ENCODE measurements at places on chromosomes 1 and 21. TPM values are rescaled to one million over a fixed set of nuclear protein-coding genes. Genes with fewer than 3 reads are reported as not detected.
A peak's percentile ranks its signal among the peaks of the same experiment; 100 is the strongest.

DNA sequence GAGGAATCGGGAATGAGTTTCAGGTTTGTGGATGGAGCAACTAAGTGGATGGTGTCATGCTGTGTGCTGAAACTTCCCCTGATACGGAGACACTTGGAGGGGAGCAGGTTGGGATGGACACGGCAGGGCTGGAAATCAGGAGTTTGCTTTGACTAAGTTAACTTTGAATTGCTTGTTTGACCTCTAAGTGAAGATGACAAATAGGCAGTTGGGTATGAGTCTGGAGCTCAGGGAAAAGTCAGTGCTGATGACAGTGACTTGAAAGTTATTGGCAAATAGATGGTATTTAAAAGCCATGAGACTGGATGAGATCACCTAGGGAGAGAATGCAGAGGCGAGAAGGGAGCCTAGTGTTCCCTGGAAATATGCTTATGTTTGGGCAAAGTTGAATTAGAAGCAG lies 12.8 kb upstream of the ZSCAN20 start:
- H3K4me1 ChIP-seq: no peaks in the 10 kb centered on the region
- no peaks in the 10 kb centered on the region for H3K36me3 ChIP-seq
- no peak overlapping the region for H3K27ac ChIP-seq
- no peak overlapping the region for H3K4me3 ChIP-seq
- H3K27me3 ChIP-seq: no peaks in the 10 kb centered on the region
- DNase-seq: no peak

- H3K27ac ChIP-seq: no peak overlapping the region
- no peaks in the 10 kb centered on the region for H3K27me3 ChIP-seq
These were observed 4.2 kb downstream of the GOLPH3L start for GRCh38 chr1:150692720-150693119.

DNA sequence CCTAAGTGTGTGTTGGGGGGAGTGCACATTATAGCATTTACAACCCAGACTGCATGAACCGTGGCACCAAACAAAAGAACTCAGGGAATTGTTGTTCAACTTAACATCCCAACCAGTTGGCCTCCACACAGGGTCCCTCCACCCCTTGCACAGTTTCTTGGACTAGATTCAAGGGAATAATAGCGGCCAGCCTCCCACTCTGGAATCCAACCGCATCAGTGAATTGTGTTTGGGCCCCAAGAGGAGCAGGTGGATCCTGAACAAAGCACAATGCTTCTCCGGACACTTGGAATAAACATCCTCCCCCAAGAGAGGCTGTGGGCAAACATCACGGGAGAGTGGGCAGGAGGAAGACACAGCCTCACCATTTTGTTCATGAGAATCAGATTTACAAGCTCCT lies 18.2 kb downstream of the CD34 start:
- DNase-seq: no peak
- H3K27ac ChIP-seq: no peak overlapping the region
- no peaks in the 10 kb centered on the region for H3K27me3 ChIP-seq
- peaks cover 38% of the 10 kb centered on the region for H3K4me1 ChIP-seq

GRCh38 chr1:229947968-229948367 lies 119.1 kb upstream of the GALNT2 start:
- no peaks in the 10 kb centered on the region for H3K4me1 ChIP-seq
- H3K36me3 ChIP-seq: no peaks in the 10 kb centered on the region
- H3K27me3 ChIP-seq: no peaks in the 10 kb centered on the region
- no peak for DNase-seq

Gene LRRC8B
- total RNA-seq: 4.7 TPM

DNA sequence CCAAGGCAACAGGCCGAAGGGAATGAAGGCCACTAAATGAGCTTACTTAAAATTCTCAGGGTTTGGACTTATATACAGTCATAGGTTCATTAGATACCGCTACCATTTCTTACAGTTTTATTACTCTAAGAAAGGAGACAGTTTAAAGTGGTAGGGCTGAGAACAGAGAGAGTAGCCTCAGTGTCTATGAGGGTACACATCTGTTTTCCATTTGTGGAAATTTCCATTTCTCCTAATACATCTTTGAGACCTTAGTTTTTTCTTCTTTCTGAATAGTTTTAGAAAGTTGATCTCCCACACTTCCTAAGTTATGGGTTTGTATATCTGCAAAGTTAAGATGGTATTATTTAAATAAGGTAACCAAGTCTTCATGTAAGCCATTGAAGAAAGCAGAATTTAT lies 1279.1 kb downstream of the NCAM2 start:
- no peak overlapping the region for H3K27ac ChIP-seq
- no peaks in the 10 kb centered on the region for H3K4me1 ChIP-seq
- DNase-seq: no peak
- H3K4me3 ChIP-seq: no peak overlapping the region
- H3K27me3 ChIP-seq: no peaks in the 10 kb centered on the region
- no peaks in the 10 kb centered on the region for H3K36me3 ChIP-seq

GRCh38 chr1:17525996-17526686 lies 13.4 kb upstream of the ARHGEF10L start:
- H3K36me3 ChIP-seq: no peaks in the 10 kb centered on the region
- H3K4me1 ChIP-seq: no peaks in the 10 kb centered on the region
- no peaks in the 10 kb centered on the region for H3K27me3 ChIP-seq
- no peak for DNase-seq
- H3K27ac ChIP-seq: no peak overlapping the region

Gene GJB5
- total RNA-seq: 1.7 TPM

DNA sequence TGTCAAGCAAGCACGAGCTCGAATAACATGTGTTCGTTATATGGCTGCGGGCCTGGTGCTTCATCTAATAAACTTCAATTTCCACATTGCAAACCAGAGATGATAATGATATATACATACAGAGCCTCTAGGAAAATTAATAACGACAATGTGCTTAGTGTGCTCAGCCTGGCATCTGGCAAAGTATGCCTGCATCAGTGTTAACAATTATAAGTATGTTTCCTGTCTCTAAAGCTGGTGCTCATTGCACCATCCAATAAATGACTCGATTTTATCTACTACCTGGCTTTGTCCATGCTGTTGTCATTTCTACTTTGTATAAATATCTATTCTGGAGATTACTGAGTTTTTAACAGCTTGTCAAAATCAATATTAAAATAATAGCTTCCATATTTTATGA lies 1402.6 kb downstream of the MRPL39 start:
- H3K36me3 ChIP-seq: no peaks in the 10 kb centered on the region
- H3K27me3 ChIP-seq: no peaks in the 10 kb centered on the region
- no peak overlapping the region for H3K4me3 ChIP-seq

DNA sequence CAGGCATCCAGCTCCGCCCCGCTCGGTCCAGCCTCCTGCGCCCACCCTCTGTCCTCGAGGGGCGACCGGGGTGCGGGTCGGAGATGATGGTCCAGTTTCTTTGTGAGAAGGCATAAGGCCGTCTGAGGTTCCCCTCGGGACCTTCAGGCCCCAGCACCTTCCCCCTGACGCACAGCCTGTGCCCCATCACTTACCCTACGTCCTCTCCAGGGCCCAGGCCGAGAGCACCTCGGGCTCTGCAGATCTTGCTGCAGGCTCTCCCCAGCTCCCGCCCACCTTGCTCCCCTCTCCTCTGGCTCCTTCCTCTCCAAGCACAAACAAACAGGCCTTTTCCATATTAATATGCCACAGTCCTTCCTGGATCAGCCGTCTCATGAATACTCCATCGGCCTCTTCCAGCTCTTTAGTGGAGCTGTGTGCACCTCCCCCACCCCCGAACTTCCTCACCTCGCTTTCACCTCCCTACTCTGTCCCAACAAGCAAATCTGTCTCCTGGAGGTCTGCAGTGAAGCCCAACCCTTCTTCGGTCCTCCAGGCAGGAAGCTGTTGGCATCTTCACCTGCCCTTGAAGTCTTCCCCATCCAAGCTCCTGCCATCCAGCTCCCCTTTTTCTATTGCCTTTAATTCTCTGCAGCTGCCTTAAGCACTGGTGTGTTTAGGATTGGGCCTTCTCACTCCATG lies 448 bp upstream of the COL9A2 start:
- no peak for DNase-seq
- H3K4me3 ChIP-seq: no peak overlapping the region
- H3K4me1 ChIP-seq: peaks cover 34% of the 10 kb centered on the region
- no peaks in the 10 kb centered on the region for H3K36me3 ChIP-seq
- peaks cover 62% of the 10 kb centered on the region for H3K27me3 ChIP-seq
- no peak overlapping the region for H3K27ac ChIP-seq

GRCh38 chr1:42529724-42530181 lies 66.7 kb downstream of the CCDC30 start:
- no peak overlapping the region for H3K4me3 ChIP-seq
- no peaks in the 10 kb centered on the region for H3K36me3 ChIP-seq
- no peak for DNase-seq
- H3K27me3 ChIP-seq: no peaks in the 10 kb centered on the region

- no peaks in the 10 kb centered on the region for H3K27me3 ChIP-seq
- H3K4me1 ChIP-seq: no peaks in the 10 kb centered on the region
- no peak for DNase-seq
- H3K4me3 ChIP-seq: no peak overlapping the region
These were observed 14.2 kb downstream of the COL6A2 start for GRCh38 chr21:46111857-46112724.

DNA sequence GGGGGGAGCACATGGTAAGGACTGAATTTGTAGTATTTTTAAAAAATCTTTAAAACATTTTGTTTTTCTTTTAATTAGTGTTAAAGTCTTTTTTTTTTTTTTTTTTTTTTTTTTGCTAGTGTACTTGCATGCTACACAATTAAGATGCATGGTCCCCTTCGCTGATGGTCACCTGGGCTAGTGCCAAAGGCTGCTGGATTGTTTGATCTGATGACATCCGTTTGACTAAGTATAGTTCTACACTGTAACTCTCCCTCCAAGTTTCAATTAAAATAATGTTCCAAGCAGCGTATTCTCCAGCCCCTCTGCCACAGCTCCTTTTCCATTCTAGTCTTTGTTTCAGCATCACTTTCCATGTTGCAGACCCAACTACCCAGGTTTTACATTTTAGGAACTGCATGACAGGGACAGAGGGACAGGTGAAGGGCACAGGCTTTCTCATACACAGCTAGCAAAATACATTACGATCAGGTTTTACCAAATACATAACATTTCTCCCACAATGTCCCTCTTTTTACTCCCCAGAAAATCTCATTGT lies 852 bp upstream of the RAVER2 start:
- no peaks in the 10 kb centered on the region for H3K27me3 ChIP-seq
- no peak for DNase-seq
- H3K4me3 ChIP-seq: peak overlapping the region; percentile 59
- H3K27ac ChIP-seq: no peak overlapping the region
- H3K36me3 ChIP-seq: no peaks in the 10 kb centered on the region
- H3K4me1 ChIP-seq: peaks cover 19% of the 10 kb centered on the region

DNA sequence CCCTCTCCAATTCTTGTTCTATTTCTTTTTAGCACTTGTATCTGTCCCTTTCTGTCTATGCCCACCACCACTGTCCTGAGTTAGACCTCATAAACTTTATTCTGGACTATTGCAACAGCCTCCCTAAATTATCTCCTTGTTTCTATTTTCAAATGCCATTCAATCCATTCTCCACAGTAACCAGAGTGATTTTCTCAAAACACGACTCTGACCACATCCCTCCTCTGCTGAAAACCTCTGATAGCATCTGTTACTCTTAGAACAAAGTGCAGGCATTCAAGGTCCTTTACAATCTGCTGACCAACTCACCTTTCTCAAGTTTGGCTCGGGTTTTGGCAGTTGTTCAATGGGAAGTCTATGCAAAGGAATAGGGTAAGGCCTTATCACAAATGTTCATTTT lies 22.8 kb upstream of the GPX7 start:
- H3K27ac ChIP-seq: no peak overlapping the region
- no peaks in the 10 kb centered on the region for H3K27me3 ChIP-seq
- H3K36me3 ChIP-seq: no peaks in the 10 kb centered on the region

DNA sequence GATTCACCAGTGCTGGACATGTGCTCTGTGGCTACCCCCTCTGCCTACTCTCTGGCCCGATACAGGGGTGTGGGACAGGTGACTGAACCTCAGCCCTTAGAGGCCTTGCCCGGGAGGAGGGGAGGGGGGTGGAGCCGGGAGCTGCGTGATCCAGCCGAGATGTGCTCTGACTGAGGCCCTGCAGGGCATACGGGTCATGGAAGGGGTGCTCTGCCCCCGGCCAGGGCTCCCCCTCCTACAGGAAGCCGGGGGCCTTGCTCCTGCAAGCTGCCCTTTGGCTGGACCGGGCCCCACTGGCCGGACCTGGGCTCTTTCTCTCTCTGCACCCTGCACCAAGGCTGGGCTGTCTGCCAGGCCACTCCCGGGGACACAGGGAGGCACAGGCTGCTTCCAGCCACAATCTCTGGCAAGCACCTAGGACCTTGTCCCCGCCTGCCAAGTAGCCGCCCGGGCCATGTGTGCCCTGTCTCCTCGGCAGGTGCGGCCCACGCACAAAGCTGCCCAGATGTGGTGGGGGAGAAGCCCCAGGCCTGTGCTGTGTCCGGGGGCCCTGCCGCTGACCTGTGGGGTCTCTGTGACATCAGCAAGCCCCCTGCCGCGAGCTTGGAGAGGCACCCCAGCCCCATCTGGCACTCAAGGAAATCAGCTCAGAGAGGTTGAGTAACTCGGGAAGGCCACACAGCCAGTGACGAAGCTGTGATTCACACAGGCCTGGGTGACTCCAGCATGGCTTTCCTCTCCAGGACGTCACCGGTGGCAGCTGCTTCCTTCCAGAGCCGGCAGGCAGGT lies 1.5 kb downstream of the SCNN1D start:
- peaks cover 12% of the 10 kb centered on the region for H3K27me3 ChIP-seq
- DNase-seq: no peak
- no peak overlapping the region for H3K27ac ChIP-seq
- H3K36me3 ChIP-seq: no peaks in the 10 kb centered on the region
- no peak overlapping the region for H3K4me3 ChIP-seq

GRCh38 chr1:210830034-210831028 lies 303.6 kb downstream of the KCNH1 start:
- no peak overlapping the region for H3K4me3 ChIP-seq
- no peaks in the 10 kb centered on the region for H3K27me3 ChIP-seq
- DNase-seq: no peak
- H3K4me1 ChIP-seq: no peaks in the 10 kb centered on the region
- H3K36me3 ChIP-seq: no peaks in the 10 kb centered on the region

DNA sequence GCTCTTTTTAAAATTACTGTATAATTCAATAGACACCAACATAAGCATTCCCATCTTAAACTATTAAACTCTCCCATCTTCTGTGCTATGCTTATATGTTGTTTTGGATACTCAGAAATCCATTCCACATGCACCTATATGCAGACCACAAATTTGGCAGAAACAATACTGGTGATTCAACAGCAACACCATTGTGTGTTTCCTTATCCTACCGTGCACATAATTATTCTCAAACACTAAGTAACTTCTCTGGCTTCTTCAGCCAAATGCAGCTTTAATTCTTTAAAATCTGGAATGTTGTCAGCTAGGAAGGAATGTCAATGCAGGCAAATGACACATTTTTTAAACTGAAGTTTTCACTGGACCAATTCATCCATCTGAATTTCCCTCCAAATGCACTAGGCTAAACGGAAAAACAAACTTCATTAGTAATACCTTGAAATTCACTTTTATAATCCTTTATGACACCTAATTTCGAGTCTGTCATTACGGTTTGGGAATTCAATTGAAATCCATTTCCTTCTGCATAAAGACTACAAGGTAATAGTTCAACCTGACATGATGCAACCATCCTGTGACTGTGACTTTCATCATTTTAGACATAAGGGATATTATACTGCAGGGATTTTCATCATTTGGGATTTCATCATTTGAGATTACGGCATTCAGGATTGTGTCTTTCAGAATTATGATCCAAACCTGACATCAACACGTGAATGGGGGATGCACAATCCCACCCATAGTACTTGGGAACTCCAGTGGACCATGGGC lies 308.5 kb downstream of the LTN1 start:
- DNase-seq: no peak
- no peak overlapping the region for H3K4me3 ChIP-seq
- no peaks in the 10 kb centered on the region for H3K4me1 ChIP-seq

Gene STIL
- 17.7 TPM for total RNA-seq

Gene KCNAB2
- total RNA-seq: 19.0 TPM

Gene CCDC27
- not detected for total RNA-seq
